ENCODE measurements at places on chromosomes 16 and 17. TPM values are rescaled to one million over a fixed set of nuclear protein-coding genes. Genes with fewer than 3 reads are reported as not detected.

GJD3 gene
- 0.27 TPM for total RNA-seq

DNA sequence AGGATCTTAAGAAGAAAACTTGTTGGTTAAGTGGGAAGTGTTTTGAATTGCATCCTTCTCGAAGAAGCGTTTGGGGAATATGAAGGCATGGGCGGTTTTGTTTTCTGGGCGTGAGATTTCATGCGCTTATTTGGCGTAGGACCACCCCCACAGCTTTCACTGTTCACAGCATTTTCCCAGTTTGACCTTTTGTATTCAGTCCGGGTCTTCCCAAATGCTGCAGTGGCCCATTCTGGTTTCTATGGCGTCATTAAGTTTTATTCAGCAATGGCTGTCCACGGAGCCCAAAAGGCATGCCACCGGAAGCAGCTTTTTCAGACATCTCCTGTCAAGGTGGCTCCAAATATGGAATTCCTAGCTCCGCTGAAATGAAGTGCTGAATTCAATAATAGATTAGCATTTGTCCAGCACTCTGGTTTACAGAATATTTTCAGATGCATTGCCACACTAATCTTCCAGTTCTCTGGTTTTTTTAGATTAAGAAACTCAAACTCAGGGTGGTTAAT lies 90.6 kb upstream of the FBXO47 start:
- no peak for DNase-seq

C16orf46 gene
- total RNA-seq = 1.9 TPM

FAM20A gene
- 0.27 TPM for total RNA-seq

GRCh38 chr16:977081-977701 lies 4.4 kb upstream of the SOX8 start:
- no peak for DNase-seq

- no peak for DNase-seq
Measured at GRCh38 chr17:16281351-16281750, 64.3 kb downstream of the PIGL start.

DNA sequence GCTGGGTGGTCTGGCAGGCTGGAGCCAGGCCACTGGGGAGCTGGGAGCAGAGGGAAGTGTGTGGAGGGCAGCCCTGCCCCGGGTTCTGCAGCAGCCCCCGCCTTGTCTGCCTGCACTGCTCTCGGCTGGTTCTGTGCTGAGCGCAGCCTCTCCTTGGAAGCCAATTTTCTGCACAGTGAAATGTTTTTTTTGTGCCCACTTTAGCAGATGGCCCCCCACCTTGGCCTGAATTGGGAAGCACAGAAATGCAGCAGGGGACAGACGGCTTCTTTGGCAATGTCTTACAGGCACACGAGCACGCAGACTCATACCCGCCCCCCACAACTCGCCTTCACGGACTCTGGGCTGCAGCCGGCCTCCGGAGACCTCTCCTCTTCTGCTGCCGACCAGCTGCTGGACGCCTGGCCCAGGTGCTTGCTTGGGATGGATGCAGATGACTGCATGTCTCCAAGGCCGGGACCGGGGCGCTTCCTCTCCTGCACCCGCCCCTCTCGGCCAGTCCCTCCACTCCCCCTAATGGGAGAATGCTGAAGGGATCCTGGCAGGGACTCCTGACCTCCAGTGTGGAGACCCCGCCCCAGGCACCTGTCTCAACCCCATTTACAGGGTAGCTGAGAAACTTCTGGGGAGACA lies 14.8 kb downstream of the NPTX1 start:
- no peak for DNase-seq

- no peak for DNase-seq
Measured at GRCh38 chr17:6165806-6166205, 95.6 kb downstream of the WSCD1 start.

NPIPB6 gene
- total RNA-seq = 1.1 TPM

DNA sequence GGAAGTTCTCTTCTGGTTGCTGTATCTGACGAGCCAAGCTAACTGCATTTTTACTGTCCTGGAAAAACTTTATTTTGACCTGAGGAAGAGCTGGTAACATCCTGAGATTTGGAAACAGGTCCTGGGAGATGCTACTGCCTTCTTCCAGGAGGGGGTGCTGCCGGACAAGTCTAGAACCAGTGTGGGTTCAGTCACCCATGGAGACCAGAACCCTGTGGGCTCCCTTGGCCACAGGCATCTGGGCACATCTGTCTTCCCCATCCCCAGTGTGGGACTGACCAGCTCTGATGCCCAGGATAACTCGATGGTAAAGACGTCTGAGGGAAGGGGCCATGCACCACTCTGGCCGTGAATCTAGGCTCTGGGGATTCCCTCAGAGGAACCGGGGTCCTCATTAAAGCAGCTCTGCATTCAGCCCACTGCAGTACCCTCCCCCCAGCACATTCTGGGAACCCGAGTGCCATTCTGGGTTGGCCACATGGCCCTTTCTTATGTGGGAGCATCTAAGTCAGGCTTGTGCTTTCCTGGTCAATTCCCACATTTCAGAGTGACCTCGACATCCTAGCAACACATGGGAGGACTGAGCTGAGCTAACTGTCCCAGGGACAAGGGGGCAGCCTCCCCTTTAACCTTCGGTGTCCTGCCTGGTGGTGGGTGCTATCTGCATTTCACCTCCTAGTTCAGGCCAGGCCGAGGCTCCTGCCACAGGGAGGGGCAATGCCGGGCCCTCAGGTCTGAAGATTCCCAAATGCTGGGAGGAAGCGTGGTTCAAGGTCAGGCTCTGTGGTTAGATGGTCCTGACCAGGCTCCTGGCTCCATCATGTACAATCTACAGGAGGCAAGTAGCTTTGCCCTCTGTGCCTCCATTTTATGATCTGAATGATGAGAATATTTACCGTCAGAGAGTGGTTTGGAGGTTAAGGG lies 6.4 kb downstream of the C16orf86 start:
- peak; percentile 87 for DNase-seq

- DNase-seq = peak; percentile 51
Measured at GRCh38 chr17:31308372-31309334, 5.2 kb downstream of the EVI2B start.

DNA sequence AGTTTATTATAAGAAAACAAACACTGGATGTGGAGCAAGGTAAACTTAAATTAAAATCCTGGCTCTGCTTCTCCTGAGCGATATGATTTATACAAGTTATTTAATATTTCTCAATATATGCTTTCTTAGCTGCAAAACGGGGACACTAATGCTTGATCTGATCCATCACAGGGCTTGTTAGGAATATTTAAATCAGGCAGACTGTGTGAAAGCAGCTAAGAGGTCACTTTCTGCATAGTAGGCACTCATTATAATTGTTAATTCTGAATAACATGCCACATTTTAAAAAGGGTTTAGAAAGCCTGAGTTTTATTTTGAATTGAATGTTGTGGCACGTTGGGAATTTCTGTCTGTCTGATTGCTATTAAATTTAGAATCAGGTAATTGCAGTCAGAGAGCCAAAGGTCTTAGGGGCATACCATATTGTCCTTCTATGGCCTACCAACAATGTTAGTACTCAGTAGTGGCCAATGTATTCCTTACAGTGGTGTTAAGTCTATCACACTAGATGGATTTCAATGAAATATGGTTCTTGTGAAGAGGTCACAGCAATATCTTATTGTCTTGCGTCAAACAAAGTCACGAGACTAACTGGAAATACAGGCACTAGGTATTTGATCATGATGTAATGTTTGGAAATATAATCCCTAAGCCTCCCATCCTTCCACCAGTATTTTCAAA lies 890.0 kb upstream of the CDH8 start:
- DNase-seq = no peak

DNA sequence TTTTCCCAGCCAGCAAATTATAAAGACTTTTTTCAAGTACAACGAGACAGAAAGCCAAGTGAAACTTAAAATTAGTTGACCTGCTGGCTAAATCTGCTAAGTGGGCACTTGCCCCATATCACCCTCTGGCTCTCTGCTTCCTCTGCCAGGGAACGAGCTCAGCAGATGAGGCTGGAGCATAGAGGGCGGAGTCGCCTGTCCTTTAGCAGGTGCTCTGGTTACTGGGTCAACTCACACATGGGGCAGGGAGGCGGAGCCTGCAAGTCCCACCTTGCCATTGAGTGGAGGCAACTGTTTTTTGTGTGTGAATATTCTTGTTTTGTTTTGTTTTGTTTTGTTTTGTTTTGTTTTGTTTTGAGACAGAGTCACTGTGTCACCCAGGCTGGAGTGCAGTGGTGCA lies 62.5 kb downstream of the EMP2 start:
- DNase-seq = no peak

TNFRSF17 gene
- total RNA-seq = 0.27 TPM

DNA sequence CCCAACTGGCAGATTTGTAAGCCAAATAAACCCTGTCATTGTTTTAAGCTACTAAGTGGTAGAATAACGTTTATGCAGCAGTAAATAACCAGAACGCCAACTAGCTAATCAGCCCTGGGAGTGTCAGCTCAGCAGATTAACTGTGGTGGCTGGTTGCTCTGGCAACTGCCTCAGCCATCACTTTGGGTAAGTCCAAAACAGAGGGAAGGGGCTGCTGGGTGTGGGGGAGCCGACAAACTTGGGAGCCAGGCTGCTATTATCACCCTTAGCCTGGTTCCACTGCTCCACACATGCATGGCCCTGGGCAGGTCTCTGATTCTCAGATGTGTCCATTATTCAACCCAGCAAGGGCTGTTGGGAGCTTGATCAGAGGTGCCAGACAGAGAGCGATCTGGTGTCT lies 22.2 kb upstream of the RHOT1 start:
- DNase-seq = no peak

GRCh38 chr16:86248310-86248905 lies 261.9 kb upstream of the FOXF1 start:
- DNase-seq = no peak

GRCh38 chr17:6429266-6429665 lies 5.7 kb downstream of the AIPL1 start:
- DNase-seq = no peak

MPV17L gene
- total RNA-seq = 13.5 TPM

PDE6G gene
- total RNA-seq = 14.8 TPM

CENPV gene
- total RNA-seq = 12.9 TPM

KRTAP1-1 gene
- not detected for total RNA-seq

DNA sequence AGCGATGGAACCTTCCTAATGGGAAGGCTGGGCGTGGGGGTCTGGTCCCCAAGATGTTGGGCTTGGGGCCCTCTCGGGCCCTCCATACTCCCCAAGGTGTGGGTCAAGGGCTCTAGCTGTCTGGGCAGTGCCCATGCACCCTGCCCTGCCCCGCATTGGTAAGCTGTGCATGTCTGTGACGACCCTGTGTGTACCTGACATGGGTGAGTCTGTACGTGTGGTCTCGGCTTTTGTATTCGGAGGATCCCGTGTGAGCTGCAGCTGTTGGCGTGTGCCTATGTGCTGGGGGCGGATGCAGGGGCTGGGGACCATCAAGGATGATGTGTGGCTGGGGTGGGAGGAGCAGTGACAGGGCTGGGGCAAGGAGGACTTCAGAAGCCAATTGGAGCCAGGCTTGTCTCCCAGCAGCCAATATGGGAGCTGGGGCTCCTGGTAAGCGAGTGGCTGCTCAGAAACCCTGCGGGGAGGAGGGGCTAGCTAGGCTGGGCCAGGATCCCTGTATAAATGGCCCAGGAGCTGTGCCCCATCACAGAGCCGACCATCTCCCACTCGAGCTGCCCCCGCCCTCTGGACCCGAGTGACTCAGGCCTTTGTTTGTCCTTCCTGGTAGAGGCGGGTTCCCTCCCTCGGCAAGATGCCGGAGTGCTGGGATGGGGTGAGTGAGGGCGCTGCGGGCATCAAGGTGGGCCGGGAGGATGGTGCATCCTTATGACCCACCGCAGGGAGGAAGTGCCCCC lies at the start of gene NDRG4:
Gene NDRG4 (plus strand): TSS at position 529 of the 737 bp plus-strand sequence. CDS start 106 bp downstream, at position 635.
- DNase-seq = peak; percentile 77

NOTUM gene
- total RNA-seq = 0.27 TPM

DNA sequence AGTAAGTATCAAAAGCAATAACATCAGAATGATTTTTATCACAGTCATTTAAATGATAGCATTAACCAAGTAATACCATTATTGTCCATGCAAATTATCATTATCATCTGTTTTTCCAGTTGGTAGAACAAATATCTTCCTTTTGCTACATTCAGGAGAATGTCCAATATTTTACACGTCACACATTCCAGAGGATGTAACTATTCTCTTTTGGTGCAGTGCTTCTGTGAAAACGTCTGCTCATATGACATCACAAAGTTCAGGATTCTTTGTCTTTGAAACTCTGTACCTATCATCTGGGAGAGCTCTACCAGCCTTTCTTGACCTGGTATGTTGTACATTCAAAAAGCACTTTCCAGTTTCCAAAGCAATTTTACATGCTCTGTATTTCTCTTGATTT lies 40.2 kb upstream of the PITPNM3 start:
- DNase-seq = no peak

ZNF385C gene
- 1.9 TPM for total RNA-seq

HEXIM2 gene
- total RNA-seq = 7.0 TPM

DNA sequence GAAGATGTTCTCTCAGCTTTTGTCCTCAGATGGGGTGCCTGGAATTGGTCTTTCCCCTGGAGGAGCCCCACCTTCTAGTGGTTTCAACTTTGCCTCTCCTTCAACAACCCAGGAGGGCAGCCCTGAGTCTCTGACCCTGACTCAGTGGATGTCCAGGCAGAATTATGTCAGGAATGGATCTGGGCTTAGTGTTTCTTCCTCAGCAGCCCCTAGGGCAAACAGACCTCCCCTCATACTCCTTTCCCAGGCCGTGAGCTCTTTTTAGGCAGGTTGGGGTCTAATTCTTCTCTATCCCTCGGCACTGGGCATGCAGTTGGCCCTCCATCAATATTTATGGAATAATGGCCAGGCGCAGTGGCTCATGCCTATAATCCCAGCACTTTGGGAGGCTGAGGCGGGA lies 20.2 kb upstream of the FMNL1 start:
- DNase-seq = no peak

GRCh38 chr17:63950940-63951907 lies 19.1 kb upstream of the CD79B start:
- no peak for DNase-seq

DNA sequence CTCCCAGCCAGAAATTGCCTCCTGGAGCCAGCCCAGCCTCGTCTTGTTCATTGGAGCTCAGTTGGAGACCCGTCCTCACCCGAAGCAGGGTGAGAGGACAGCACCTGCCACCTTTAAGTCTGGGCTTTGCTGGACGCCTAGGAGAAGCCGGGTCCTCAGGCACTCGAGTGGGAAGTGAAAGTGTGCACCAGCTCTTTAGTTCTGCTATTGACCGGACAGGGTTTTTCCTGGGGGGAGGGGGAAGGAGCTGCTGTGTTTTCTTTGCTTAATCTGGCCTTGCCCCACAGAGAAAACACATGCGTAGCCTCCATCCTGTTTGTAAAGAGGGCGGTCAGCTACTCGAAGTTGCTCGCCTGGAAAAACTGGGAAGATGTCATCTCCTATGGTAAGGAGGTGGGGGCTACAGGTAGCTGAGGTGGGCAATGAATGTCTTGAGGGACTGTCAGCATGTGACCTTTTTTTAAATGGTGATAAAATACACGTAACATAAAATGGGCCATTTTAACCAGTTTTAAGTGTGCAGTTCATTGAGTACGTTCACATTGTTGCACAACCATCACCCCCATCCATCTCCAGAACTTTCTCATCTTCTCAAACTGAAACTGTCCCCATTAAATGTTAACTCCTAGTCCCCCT lies 34.4 kb downstream of the CMIP start:
- DNase-seq = peak; percentile 65
